Right hindlimb (tissue), 1 donor: ENCODE measurements at places on chromosomes 12 and 14.

- DNase-seq, result no peak
These were observed 67.6 kb downstream of the POLR3B start for GRCh38 chr12:106425061-106425702.

DNA sequence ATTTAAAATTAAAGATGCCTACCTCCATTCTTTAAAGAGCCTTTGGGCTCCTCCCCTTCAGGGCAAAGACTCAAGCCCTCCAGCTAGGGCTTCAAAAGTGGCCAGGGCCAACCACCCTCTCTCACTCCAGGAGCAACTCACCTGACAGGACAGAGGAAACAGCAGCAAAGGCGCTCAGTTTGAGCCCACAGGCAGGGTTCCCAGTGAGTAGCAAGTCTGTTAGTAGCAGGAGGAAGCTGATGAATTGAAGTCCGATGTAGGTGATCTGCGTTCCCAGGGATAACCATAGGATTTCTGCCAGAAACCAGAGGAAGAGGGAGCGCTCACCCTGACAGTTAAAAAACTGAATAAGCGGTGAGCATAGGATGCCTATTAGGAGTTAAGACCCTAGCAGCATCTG lies 15.7 kb downstream of the GSG1 start:
- no peak for DNase-seq

DNA sequence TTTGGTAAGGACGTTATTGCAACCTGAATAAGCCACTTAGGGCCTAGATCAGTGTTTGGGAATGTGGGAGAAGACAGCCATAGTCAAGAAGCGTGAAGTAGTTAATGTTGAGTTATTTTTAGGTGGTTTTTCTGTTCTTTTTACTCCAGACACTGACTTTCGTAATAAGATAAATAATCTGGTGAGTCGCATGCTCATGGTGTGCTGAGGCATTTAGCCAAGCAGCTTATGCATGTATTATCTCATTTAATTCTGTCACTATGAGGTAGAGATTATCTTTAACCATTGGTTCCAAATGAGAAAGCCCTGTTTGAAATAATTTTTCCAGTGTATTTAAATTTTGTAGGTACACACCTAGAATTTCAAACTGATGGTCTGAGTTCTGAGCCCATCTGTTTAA lies 67.3 kb downstream of the RCOR1 start:
- no peak for DNase-seq

- no peak for DNase-seq
These were observed 1.8 kb upstream of the FRS2 start for GRCh38 chr12:69468237-69469026.
